ENCODE measurements at places on chromosomes 7 and 10. TPM values are rescaled to one million over a fixed set of nuclear protein-coding genes. Genes with fewer than 3 reads are reported as not detected.

DNA sequence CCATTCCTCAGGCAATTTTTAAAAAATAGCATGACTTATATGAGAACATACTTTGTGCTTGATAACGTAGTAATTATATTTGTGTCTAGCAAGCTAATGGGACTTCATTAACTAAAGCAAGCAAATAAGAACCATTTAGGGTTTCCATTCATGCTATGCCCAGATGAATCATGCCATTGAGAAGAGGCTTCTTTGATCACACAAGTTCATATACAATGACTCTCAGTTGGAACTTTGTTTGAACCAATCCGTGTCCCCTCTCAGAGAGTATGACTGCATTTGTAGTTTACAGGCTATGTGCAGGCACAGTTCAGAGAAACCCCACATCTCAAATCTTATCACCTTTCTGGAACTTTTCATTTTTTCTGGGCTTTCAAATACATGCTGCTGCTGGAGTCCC, 614.2 kb downstream of the KCNMA1 start:
- peaks cover 4% of the 10 kb centered on the region for H3K4me1 ChIP-seq
- no peak overlapping the region for H3K27ac ChIP-seq
- no peak overlapping the region for H3K4me3 ChIP-seq
- no peaks in the 10 kb centered on the region for H3K36me3 ChIP-seq
- DNase-seq = no peak

TRIM50 gene
- 0.20 TPM for total RNA-seq

GHRHR gene
- not detected for total RNA-seq

- no peaks in the 10 kb centered on the region for H3K36me3 ChIP-seq
- no peak for DNase-seq
- no peaks in the 10 kb centered on the region for H3K4me1 ChIP-seq
- H3K27me3 ChIP-seq = no peaks in the 10 kb centered on the region
These were observed 834.4 kb upstream of the MBL2 start for GRCh38 chr10:53606981-53607380.

TMEM130 gene
- total RNA-seq = 20.0 TPM

- no peak for DNase-seq
- no peak overlapping the region for H3K27ac ChIP-seq
- no peaks in the 10 kb centered on the region for H3K36me3 ChIP-seq
- no peak overlapping the region for H3K4me3 ChIP-seq
- H3K27me3 ChIP-seq = no peaks in the 10 kb centered on the region
- no peaks in the 10 kb centered on the region for H3K4me1 ChIP-seq
These were observed 373.6 kb upstream of the GHITM start for GRCh38 chr10:83765731-83766130.

DNA sequence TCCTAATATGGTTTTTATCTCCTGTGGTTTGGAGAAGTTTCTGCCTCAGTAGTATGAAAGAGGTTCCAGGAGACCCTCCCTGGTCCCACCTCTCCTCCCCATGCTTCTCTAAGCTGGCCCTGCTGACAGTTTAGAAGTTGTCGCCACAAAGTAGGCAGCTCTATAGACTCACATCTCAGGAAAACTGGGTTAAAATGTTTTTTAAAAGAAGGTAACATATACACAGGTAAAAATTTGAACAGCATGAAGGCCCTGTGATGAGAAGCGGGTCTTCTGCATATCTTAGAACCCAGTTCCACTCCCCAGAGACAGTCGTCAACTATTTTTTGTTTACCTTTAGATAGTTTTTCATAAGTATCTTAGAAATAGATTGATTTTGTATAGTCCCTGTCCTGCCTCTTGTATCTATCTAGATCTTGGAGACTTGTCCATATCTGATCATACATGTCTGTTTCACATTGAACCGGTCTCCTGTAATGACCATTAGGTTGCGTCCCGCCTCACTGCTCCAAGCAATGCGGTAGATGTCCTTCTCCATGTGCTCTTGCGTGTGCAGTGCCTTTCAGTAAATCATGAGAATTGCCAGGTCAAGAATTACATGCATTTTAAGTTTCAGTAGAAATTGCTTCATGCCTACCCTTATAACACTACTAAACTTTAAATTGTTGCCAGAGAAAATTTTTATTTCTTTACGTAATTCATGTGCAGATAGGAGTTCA, 2.2 kb downstream of the DUSP5 start:
- H3K4me1 ChIP-seq = peaks cover 75% of the 10 kb centered on the region
- H3K36me3 ChIP-seq = no peaks in the 10 kb centered on the region
- no peak for DNase-seq
- H3K4me3 ChIP-seq = peak overlapping the region; percentile 88
- peak overlapping the region; percentile 86 for H3K27ac ChIP-seq

ZNF488 gene
- 0.41 TPM for total RNA-seq

GRCh38 chr7:33616752-33617151, 288.6 kb upstream of the BMPER start:
- no peak for DNase-seq
- no peaks in the 10 kb centered on the region for H3K4me1 ChIP-seq

DNA sequence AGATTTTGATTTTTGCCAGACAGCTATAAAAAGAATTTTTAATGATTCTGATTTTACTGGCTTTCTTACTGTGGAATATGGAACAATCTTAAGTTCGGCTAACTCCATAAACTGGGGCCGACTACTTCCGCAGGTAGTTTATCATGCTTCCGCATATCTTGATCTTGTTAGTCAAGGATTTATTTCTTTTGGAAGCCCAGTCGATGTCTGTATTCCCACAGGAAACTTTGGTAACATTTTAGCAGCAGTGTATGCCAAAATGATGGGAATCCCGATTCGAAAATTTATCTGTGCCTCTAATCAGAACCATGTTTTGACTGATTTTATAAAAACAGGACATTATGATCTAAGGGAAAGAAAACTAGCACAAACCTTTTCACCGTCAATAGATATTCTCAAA, 8.1 kb downstream of the THNSL1 start:
- no peak for DNase-seq
- no peaks in the 10 kb centered on the region for H3K4me1 ChIP-seq

DNA sequence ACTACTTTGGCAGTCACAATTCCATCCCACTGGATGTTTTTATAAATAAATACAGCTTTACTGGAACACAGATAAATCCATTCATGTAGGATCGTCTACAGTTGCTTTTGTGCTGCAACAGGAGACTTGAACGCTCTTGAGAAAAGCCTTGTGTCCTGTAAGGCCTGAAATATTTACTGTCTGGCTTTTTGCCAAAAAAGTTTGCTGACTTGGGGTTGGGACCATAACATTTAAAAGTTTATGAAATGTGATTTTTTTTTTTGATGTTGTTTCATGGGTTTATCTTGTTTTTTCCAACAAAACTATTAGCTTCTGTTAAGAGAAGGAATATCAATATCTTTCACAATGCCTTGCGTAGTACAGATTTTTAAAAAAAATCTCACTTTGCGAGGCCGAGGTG, 71.1 kb upstream of the MINDY3 start:
- H3K36me3 ChIP-seq = no peaks in the 10 kb centered on the region
- DNase-seq = no peak
- no peak overlapping the region for H3K27ac ChIP-seq
- no peak overlapping the region for H3K4me3 ChIP-seq

GRCh38 chr10:95430231-95430951, 130.8 kb downstream of the SORBS1 start:
- no peaks in the 10 kb centered on the region for H3K27me3 ChIP-seq
- DNase-seq = no peak
- peaks cover 14% of the 10 kb centered on the region for H3K4me1 ChIP-seq
- no peak overlapping the region for H3K4me3 ChIP-seq
- no peaks in the 10 kb centered on the region for H3K36me3 ChIP-seq

DNA sequence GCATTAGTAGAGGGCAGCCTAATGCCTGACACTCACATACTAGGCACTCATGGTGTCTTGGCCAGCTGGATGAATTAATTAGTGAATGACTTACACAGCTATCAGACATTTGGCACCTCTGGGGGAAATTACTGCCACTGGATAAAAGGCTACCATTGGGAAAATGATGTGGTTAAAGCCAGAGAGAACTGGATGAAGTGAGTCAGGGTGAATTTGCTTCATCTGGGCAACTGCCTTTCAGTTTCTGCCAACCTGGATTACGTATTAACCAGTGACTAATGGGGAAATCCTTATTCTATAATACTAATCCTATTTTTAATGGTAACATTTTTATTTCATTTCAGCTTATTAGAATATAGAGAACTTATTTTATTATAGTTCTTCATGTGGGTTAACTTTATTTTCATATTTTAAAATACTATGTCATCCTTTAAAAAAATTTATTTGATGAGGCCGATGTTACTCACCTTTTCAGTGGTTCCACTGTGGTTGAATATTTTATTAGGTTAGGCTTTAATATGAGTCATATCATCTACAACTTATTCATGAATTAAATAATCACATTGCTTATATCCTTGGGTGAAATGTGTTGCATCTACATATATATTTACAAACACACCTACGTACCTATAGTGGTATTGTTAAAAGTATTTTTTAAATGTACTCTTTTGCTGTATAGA, 85.6 kb upstream of the CAPZA2 start:
- H3K27me3 ChIP-seq = no peaks in the 10 kb centered on the region
- H3K27ac ChIP-seq = no peak overlapping the region
- H3K4me3 ChIP-seq = no peak overlapping the region
- no peak for DNase-seq
- peaks cover 14% of the 10 kb centered on the region for H3K4me1 ChIP-seq

DNA sequence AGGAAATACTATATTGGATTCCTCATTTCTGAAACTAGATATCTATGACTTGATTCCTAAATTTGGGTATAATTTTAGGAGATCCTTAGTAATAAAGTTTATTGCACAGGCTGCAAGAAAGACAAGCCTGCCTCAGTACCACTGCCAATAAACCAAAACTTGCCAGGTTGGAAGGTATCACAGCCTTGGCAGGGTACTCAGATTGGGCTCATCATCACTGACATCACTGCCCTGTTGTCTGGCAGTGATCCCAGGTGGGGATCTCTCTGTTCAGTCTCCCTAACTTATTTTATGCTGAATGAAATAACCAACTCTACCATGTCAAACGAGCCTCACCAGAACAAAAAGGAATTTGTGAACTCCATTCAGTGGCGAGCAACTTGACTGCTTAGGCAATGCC, 18.8 kb downstream of the FIGNL1 start:
- H3K4me3 ChIP-seq = no peak overlapping the region
- H3K36me3 ChIP-seq = no peaks in the 10 kb centered on the region
- no peaks in the 10 kb centered on the region for H3K4me1 ChIP-seq
- no peak overlapping the region for H3K27ac ChIP-seq

FAM25A gene
- total RNA-seq = not detected

- H3K27ac ChIP-seq = peak within 1 kb of the TSS; percentile 95
- H3K27me3 ChIP-seq = no peaks in the 10 kb centered on the region
- H3K36me3 ChIP-seq = no peaks in the 10 kb centered on the region
- peaks cover 27% of the 10 kb centered on the region for H3K4me1 ChIP-seq
These were observed at the start of gene COMMD3 for GRCh38 chr10:22316286-22317075. TSS of gene COMMD3 (plus strand) at chr10:22316388. CDS start at chr10:22316418, 30 bp downstream.

DNA sequence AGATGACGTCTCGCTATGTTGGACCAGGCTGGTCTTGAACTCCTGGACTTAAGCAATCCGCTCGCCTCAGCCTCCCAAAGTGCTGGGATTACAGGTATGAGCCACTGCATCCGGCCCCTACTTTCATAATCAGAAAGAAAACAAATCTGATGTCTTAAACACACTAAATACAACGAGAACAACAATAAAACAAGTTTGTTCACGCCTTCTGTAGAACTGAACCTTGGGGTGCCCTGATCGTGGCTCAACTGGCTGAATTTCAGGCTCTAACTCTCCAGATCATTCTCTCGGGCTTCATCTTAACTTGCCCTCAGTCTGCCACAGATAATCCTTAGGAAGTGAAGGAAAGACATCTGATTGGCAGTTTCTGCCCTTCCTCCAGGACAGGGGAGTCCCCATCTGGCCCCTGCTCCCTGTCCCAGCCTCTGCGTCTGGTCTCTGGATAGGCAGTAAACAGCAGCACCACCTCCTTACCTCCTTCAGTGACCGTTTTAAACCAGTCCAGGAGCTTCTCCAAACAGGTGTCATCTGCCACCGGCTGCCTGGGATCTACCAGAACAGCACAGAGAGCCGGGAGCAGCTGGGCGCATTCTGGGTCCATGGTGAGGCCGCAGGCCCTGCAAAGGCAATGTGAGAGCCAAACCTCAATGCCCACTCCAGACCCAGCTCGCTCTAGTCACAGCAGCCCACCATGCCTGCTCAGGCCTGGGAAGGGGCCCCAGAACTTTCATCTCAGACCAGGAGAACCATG, 1.3 kb downstream of the BRAT1 start:
- H3K4me1 ChIP-seq = peaks cover 33% of the 10 kb centered on the region
- peak overlapping the region; percentile 88 for H3K4me3 ChIP-seq
- H3K27me3 ChIP-seq = no peaks in the 10 kb centered on the region
- peak; percentile 4 for DNase-seq
- H3K36me3 ChIP-seq = peaks cover 14% of the 10 kb centered on the region

DNA sequence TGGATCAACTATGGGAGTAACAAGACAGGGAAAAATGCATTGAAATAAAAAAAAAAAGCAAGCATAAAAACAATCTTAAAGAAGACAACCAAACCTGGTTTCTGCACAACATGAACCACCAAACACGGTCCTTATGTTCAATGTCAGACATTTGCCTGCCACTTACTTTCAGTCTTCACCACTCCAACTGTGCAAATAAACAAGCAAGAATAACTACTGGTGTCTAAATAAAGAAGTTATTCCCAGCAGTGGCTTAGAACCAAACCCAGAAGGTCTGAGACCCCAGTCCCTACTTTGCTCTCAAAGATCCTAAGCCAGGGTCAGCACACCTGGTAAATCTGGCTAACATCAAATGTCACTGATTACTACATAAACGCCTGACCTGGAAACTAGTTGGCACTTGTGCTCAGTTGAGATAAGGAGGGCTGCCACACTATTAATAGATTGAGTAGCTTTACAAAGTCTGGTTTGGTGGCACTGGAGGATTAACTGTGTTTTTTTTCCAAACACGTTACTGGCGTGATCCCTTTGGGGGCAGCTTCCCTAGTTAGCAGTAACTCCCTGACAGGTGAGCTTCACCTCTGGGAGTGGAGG, 62.7 kb upstream of the ABLIM1 start:
- H3K27ac ChIP-seq = no peak overlapping the region
- no peaks in the 10 kb centered on the region for H3K27me3 ChIP-seq
- no peaks in the 10 kb centered on the region for H3K36me3 ChIP-seq

GRCh38 chr7:147029953-147030352, 913.4 kb downstream of the CNTNAP2 start:
- no peak overlapping the region for H3K27ac ChIP-seq
- no peak overlapping the region for H3K4me3 ChIP-seq
- no peak for DNase-seq
- H3K4me1 ChIP-seq = no peaks in the 10 kb centered on the region
- no peaks in the 10 kb centered on the region for H3K36me3 ChIP-seq
- no peaks in the 10 kb centered on the region for H3K27me3 ChIP-seq

DNA sequence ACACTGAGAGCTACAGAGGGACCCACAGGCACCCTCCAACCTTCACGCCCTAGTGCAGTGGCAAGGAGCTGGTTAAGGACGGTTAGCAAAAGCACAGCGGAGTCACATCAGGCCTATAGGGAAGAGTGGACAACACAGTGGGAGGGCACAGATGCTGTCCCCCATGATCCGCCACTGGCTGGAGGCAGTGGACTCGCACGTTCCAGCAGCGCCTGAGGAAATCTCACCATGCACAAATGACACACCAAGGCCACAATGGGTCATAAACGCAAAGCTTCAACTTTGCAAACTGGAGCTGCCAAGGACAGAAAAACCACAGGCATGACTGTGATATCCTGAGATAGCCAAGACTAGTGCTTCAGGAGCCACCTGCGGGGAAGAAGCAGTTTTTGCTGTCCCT, 58.8 kb downstream of the GRB10 start:
- H3K27me3 ChIP-seq = no peaks in the 10 kb centered on the region
- H3K36me3 ChIP-seq = no peaks in the 10 kb centered on the region
- H3K27ac ChIP-seq = no peak overlapping the region
- peaks cover 43% of the 10 kb centered on the region for H3K4me1 ChIP-seq
- DNase-seq = no peak
- H3K4me3 ChIP-seq = no peak overlapping the region

- no peaks in the 10 kb centered on the region for H3K27me3 ChIP-seq
- no peak overlapping the region for H3K27ac ChIP-seq
- H3K4me3 ChIP-seq = no peak overlapping the region
- no peak for DNase-seq
- H3K4me1 ChIP-seq = no peaks in the 10 kb centered on the region
These were observed 28.1 kb upstream of the SLC26A4 start for GRCh38 chr7:107632492-107632865.

PIP gene
- not detected for total RNA-seq
